Skeletal muscle cell (primary cell): ENCODE measurements at places on chromosomes 11 and 22.

- DNase-seq: no peak
Measured at GRCh38 chr22:48720662-48721394, 1106.8 kb downstream of the BRD1 start.

GRCh38 chr11:41003339-41004282 is 455.8 kb downstream of the LRRC4C start:
- no peak for DNase-seq

DNA sequence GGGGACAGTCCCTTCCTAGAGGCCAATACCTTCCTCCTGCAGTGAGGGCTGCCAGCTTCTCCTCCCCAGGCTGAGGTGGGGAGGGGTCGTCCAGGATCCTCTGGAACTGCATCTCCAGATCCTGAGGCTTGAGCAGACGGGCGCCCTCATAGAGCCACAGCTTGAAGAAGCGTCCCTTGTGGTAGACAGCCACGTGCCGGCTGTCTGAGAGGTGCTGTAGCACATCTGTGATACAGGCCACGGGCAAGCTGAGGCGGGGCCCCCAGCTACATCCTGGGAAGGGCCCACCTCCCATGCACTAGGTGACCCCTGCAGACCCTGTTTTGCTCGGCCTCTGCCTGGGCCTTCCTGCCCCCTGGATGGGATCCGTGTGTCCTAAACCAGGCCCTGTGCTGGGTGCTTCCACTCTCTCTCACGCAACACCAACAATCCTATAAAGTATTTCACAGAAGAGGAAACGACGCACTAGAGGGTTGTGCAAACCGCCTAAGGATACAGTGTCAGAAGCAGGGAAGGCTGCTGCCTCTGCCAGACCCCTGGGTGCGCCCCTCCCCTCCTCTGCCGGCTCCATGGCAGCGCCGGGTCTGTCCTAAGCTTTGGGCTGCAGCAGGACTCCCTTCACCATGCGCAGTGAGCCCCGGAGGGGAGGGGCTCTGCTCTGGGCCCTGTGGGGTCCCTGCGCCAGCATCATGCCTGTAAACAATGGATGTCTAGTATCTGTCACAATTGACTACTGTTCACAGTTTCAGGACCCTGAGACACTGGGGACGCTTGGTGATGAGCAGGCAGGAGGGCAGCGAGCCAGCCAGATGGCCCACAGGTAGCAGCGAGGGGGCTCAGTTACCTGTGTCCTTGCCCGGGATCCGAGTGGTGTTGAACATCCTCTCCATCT is 4.5 kb downstream of the CPT1B start:
- no peak for DNase-seq

DNA sequence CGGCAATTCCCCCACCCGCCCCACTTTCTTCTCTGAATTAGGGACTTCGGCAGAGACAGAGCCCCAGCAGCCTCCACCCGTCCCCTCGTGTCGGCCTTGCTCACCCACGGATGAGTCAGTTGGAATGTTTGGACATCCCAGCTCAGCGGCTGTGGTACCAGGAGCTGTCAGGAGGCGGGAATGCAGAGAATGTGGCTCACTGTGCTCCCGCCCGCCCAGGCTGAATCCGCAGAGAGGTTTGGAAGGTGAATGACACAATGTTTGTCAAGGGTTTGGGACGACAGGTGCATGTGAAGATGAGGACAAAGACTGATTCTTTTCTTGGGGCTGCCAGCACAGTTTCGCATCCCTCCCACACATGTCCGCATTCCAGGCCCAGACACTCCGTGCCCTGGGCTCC is 39.6 kb downstream of the LIF start:
- peak; percentile 93 for DNase-seq

DNA sequence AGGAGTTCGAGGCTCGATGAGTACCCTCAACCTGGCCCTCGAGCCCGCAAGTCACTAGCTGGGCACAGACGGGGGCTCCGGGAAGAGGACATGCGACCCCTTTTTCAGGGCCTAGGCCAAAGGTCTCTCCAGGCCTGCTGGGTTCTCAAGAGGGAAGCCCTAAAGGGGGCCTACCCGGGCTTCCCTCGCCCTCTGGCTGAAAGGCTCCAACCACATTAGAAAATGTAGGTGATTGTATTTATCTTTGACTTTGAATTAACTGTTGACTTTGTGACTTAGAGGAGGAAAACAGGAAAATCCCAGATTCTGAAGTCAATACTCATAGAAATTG is 7.3 kb upstream of the PAX6 start:
- no peak for DNase-seq

DNA sequence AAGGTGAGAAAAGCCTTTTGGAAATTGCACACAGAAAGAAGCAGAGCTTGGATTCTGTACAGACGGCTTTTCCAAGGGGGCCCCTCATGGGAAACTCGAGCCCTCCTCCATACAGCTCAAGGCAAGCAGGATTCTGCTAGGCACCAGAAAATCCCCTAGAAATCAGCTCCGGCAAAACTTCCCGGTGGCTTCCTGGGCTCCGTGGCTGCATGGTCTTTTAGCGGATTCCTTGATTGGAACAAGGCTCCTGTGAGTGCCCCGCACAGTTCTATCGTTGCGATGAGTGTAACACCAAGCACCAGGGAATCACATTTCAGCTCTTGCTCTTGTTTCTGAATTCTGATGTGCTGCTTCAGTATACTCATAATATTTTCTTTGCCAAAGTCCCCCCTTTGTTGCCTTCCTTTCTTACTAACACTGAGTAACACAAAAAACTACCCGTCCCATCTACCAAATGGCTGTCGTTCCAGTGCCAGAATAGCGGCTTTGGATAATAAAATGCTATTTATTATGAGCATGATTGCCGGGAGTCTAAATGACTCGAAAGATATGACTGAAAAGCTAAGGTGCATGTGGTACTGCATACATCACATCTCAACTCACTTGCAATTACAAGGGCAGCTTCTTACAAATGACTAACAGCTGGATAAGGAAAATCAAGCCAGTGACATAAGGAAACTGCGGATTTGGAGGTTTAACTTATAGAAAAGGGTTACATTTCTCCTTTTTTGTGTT is 494.1 kb downstream of the DLG2 start:
- DNase-seq: no peak

DNA sequence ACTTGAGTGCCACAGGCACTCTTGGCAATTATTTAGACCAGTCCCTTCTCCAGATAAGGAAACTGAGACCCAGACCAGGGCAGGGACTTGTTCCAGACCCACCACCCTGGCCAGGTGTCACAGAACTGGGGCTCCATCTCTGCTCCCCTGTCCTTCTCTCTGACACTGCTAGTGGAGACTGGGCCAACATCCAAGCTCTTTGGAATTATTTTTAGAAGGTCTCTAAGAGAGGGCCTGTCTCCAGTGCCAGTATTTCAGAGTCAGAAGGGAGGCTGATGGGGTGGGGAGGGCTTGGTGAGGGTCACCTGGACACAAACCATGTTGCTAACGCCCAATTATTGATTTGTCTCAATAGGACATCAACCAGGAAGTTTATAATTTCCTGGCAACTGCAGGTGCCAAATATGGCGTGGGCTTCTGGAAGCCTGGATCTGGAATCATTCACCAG is 32.7 kb downstream of the POLR3H start:
- no peak for DNase-seq

GRCh38 chr11:104897891-104898684 is at the start of gene CASP12:
CASP12 (minus strand) TSS chr11:104898460.
- no peak for DNase-seq
